ENCODE measurements at places on chromosomes 3 and 15.

DNA sequence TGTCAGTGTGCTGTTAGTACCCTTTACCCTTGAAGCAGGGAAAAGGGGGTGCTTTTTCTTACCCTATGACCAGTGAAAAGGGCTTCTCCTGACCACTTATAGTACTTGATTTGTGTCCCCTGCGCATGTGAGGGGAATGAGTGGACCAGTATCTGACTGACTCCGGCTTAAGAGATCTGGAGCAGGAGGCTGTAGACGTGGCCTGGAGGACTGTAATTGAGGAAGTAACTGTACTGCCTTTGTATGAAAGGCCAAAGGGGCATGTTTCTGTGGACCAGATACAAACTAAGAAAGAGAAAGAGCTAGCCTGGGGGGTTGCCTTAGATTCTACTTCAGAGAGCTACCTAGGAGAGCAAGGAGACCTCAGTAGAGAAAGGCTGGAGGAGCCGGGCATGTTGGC lies 89.9 kb upstream of the TBL1XR1 start:
- DNase-seq: no peak

DNA sequence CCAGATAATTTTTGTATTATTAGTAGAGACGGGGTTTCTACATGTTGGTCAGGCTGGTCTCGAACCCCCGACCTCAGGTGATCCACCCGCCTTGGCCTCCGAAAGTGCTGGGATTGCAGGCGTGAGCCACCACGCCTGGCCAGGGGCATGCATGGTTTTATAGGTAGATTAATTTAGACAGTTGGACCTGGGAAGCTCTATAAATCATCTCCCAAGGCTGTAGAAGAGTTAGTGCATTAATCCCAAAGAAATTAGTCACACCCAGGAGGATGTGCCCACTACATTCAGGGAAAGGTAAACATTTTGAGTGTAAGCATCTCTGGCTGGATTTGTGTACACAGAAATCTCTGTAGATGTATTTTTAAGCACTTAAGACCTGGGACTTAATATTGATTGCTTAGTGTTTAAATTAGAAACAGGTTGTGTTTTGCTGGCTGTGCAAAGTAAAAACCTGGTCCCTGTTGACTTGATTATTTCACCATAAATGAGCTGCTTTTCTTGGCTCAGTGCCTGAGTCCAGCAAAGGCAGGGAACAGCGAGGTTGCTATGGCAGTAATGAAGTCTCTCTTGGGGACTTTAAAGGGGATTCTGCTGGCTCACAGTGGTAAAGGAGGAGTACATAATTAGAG lies 19.2 kb downstream of the EXOSC7 start:
- DNase-seq: no peak

DNA sequence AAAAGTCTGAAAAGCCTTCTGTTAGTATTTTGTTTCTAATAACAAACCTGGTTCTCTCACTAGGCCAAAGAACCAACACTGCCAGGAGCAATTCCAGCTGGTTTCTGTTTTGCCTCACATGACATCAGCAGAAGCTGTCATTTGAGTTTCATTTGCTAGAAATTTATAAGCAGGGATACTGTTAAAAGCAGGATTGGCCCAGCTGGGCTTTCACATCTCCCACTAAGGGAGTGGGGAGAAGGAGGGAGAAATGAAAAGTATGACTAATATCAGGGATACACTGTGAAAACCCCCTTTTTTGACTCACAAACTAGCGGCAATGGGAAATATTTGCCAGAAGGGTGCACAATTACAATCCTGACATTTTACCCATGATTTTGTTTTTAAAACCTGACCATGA lies 5.3 kb downstream of the CCDC80 start:
- DNase-seq: no peak

DNA sequence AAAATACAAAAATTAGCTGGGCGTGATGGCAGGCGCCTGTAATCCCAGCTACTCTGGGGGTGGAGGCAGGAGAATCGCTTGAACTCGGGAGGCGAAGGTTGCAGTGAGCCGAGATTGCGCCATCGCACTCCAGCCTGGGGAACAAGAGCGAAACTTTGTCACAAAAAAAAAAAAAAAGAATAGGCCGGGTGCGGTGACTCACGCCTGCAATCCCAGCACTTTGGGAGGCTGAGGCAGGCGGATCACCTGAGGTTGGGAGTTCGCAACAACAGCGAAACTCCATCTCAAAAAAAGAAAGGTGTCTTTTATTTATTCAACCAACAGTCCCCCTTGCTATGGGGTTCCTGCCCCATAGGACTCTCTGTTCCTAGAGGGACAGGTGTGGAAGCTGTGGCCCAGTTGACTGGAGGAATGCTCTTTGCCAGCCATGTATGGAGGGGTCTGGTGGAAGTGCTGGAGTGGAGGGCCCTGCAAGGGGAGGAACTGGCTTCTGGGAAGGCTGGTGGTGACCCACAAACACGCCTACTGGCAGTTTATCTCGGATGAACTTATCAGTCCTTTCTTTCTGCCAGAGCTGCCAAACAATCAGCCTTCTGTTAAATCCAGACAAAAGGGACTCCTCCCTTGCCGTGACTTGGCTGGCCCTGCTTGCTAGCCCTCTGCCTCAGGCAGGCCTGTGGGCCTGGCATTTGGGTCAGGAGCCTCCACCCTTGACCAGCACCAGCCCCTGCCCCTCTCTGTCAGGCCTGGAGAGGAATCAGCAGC lies 4.6 kb upstream of the DAG1 start:
- no peak for DNase-seq

- no peak for DNase-seq
These were observed 38.1 kb upstream of the SFMBT1 start for GRCh38 chr3:53083949-53084309.

DNA sequence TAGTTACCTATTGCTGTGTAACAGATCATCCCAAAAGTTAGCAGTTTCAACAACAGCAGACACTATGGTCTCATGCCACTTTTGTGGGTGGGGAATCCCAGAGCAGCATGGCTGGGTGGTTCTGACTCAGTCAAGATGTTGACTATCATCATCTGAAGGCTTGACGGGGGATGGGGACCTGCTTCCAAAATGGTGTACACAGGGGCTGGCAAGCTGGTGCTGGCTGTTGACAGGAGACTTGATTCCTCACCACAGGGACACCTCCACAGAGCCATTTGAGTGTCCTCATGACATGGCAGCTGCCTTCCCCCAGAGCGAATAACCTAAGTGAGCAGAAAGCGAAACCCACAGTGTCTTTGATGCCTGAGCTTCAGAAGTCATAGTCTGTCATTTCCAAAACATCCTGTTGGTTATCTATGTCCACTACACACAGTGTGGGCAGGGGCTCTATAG lies 19.1 kb downstream of the DNAJB8 start:
- DNase-seq: no peak

- no peak for DNase-seq
These were observed 46.2 kb downstream of the NEK11 start for GRCh38 chr3:131072845-131073244.

DNA sequence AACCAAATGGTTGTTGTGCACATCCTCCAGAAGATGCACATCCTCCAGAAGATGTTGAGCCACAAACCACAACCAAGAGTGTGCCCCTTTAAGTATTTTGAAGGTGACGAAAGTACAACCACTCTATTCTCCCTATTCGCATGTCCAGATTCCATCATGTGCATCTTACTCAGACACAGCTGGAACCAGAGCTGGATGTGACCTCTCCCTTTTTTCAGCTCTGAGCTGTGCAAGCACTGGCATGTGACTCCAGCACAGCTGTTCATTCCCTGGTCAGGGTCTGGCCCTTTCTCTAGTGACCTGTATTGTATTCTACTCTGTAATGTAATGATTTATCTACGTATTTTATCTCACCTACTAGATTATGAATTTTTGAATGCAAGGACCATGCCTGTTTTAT lies 29.3 kb upstream of the DLG1 start:
- no peak for DNase-seq

GRCh38 chr3:195805181-195805580 lies 6.5 kb downstream of the MUC4 start:
- DNase-seq: no peak

GRCh38 chr3:151925876-151926275 lies 52.4 kb downstream of the SUCNR1 start:
- DNase-seq: no peak

DNA sequence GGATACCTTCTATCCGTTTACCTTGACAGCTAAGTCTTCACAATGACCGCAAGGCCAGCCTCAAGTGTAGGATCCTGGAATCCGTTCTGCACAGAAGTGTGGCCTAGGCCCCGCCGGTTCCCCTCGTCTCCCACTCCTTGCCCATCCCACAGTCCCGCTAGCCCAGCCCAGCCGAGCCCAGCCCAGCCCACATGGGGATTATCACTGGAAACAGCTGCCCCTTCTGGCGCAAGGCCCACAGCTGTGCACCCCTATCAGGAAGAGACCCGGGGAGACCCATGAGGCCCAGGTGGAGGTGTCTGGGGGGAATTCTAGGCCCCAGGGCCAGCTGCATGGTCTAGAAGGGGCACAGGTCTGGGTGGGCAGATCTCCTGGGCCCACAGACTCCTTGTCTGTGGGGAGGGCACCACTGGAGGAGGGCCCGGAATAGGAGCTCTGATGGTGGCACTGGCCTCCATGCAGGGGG lies 27.9 kb upstream of the KLF13 start:
- DNase-seq: no peak

DNA sequence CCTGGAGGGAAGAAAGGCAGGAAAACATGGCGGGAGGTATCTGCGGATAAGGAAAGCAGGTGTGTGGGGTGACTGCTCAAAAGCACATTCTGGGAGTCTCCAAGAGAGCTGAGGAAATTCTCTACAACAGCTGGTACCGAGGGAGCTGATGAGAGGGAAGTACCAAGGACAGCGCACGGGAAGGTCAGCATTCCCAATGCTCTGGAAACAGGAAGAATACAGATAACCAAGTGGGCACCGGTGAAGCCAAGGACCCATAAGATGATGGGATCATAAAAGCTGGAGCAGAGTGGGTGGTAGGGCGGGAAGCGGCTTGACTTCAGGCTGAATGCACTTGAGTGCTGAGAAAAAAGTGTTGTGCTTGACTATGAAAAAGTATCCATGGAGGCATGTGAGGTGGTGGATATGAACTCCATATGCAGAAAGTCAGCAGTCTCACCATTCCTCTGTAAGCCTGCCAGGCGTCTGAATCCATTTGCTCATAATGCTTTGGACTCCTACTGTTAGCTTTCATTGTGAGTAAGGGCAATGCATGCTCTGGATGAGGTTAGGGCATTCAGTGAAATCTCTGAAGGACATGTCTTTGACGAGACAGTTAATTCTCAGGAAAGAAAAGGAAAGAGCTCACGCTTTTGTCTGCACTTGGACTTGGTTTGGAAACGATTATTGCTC lies 215.5 kb downstream of the NR1D2 start:
- peak; percentile 2 for DNase-seq

DNA sequence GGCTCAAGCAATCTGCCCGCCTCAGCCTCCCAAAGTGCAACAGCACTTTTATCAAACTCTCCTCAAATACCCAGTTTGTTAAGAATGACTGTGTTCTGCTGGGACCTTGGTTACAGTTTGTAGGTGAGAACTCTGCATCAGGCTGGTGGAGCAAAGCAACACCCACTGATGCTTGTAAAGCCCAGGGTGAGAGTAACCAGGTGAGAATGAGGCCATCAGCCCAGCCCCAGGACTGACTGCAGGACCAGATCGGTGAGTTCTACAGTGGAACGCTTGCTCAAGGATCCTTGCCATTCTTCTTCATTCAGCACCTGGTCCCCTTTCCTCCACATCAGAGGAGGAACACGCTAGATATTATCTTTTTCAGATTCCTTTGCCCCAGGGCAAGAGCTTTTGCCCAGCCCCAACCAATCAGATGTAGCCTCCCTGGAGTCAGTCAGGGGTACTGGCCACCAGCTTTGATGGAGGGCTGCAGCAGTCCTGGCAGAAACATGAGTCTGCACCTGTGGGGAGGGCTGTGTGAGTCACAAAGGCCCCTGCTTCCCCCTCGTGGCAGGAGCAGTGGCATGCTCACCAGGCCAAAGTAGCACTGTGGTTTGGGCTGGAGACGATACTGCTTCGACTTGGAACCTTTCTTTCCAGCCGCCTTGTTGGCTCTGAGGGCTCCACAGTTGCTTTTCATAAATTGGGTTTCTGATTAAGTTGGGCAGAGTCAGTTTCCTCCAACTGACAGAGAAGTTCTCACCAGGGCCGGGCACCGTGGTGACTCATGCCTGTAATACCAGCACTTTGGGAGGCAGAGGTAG lies 3.5 kb upstream of the SHISA5 start:
- no peak for DNase-seq

GRCh38 chr15:96331945-96332636 lies 1.6 kb downstream of the NR2F2 start:
- peak; percentile 28 for DNase-seq

DNA sequence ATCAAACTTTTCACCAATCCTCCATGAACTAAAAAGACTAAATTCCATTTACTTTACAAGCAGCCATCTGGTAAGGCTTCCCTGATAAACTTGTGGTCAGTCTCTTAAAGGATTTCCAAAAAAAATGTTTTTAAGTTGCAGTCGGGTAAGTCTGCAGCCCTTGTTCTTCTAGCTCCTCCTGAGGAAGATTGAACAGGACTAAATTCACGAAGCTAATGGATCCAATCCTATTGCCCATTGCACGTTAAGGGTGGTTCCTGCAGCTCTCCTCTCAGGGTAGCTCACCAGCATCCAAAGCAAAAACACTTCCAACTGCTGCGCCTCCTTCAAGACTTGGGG lies 2.8 kb downstream of the HES1 start:
- no peak for DNase-seq

DNA sequence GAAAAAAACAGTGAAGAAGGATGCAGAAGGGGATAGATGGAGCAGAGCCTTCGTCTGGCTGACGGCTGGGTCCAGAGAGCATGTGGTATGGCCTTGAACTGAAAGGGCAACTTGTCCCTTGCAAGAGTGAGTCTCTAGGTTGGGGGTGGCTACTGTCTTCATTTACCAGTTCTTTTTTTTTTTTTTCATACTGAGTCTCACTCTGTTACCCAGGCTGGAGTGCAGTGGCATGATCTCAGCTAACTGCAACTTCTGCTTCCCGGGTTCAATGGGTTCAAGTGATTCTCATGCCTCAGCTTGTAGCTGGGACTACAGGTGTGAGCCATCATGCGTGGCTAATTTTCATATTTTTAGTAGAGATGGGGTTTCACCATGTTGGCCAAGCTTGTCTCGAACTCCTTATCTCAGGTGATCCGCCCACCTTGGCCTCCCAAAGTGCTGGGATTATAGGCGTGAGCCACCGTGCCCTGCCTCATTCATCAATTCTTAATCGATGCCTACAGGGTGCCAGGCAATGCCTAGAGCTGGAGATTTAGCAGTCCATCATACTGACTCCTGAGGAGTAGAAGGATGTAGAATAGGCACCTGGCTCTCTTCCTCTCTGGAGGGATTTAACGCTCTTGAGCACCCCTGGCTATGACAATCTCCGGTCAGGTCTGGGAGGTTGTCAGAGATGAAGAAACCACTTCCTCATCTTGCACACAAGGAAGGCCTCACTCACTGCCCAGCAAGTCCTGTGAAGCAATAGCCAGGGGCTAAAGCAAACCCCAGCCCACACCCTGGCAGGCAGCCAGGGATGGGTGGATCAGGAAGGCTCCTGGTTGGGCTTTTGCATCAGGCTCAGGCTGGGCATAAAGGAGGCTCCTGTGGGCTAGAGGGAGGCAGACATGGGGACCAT lies at the start of gene CAMP:
Gene CAMP, plus strand, starts transcription at position 880 of the 898 bp plus-strand sequence. Its CDS starts 17 bp downstream, at position 897.
- DNase-seq: no peak
